ENCODE measurements at places on chromosomes 2 and 18.

DNA sequence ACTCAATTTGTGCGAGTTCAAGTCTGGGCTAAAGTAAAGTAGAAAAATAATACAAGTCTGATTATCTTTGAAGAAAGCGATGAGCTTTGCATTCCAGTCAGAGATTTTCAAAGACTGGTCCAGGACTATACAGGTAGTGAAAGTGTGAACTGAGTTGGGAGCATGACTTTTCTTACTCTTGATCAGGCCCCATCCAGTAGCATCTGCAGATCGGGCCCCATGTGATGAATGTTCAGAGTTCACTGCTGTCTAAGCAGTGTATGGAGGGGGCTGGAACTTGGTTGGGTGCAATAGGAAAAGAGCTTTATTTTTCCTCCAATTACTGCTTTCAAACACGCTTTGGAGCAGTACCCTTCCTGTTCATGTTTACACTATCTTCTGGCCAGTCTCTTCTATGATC lies 747.4 kb upstream of the ID2 start:
- DNase-seq: no peak

- DNase-seq: no peak
Measured at GRCh38 chr2:48849770-48850169, 94.2 kb upstream of the LHCGR start.

DNA sequence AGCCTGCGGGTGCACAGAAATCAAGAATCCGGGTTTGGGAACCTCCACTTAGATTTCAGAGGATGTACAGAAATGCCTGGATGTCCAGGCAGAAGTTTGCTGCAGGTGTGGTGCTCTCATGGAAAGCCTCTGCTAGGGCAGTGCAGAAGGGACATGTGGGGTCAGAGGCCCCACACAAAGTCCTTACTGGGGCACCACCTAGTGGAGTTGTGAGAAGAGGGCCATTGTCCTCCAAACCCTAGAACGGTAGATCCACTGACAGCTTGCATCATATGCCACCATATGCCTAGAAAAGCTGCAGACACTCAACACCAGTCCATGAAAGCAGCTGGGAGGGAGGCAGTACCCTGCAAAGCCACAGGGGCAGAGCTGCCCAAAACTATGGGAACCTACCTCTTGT lies 833.0 kb downstream of the TMEM182 start:
- DNase-seq: no peak

DNA sequence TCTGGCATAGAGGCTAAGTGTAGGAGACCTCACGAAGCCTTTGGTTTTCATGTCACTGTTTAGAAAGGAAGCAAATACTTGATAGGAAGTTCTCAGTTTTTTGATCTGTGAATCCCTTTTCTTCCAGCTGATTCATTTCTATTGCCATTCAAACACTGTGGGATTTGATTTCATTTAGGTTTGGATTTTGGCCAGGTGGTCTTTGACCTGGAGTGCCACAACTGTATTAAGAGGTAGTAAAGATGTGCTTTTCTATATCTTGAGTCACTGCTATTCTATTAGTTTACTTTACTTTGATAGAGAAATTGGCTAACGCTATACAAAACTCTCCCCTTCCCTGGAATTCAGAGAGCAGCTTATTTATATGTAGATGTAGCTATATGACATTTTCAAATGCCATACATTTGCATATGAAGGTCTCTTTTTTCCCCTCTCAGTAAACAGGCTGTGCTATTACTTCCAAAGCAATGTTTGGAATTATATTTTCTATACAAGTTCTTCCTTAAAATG lies 132.4 kb upstream of the CAVIN2 start:
- DNase-seq: no peak

DNA sequence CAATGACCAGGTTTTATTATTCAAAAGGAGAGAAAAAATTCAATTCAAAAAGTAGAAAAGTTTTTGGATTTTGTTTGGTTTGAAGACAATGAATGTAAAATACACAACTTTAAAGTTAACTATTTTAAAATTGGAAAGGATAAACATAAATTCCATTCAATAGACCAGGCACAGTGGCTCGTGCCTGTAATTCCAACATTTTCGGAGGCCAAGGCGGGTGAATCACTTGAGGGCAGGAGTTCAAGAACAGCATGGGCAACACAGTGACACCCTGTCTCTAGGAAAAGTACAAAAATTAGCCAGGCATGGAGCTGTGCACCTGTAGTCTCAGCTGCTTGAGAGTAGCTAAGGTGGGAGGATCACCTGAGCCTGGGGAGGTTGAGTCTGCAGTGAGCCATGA lies 54.7 kb downstream of the SCN9A start:
- DNase-seq: no peak

- no peak for DNase-seq
Measured at GRCh38 chr2:74659462-74659861, 5.4 kb downstream of the SEMA4F start.

- DNase-seq: no peak
Measured at GRCh38 chr18:24543795-24544498, 83.5 kb downstream of the HRH4 start.

- no peak for DNase-seq
Measured at GRCh38 chr2:148594216-148594615, 50.3 kb upstream of the EPC2 start.

DNA sequence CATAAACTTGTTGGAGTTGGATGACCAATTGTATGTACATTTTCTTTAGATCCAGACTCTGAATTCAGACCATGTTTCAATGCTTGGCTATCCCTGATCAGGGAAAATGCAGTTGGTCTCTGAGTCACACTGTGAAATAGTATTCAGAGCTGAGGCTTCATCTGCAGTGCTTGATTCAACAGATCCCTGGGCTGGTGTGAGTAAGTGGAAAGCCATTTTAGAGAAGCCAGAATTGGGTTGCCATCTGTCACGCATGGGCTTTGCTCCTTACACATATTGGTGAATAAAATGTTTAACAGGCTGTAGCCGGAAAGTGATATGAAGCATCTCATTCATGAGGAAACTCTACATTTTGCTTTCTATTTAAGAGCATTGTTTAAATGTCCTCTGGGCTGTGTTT lies 50.0 kb upstream of the ACYP2 start:
- DNase-seq: no peak

- DNase-seq: no peak
Measured at GRCh38 chr2:24831221-24832072, 38.2 kb downstream of the CENPO start.

DNA sequence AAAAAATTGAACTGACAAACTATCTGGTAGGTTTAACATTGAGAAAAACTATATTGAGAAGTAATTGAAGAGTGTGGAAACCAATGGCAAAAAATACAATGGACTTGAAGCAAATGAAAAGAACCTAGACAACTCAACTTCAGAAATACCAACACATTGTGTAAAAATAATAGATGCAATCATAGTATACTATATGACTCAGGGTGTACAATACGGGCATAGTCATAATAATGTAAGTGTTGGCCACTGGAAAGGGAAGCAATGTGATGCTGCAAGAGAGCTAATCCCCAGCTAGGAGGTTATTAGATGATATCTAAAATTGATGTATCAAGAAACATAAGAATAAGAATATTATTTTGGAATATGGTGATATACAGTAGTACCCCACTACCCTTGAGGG lies 45.3 kb downstream of the SMAD7 start:
- no peak for DNase-seq

DNA sequence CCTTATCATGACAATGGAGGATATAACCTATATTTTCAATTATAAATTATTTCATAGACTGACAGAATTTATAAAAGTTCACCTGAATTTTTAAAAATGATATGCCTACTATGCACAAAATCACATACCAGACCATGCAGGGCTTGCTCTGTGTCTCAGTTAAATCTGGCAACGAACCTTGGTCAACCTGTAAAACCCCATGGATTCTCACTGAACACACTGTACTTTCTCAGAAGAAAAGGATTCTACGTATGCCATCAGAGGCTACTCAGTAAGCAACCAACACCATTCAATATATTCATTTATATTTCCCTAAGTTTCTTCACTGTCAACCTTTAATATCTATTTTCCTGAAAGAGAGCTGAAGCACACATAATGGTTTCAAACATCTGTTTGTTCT lies 52.4 kb downstream of the NRXN1 start:
- DNase-seq: no peak

DNA sequence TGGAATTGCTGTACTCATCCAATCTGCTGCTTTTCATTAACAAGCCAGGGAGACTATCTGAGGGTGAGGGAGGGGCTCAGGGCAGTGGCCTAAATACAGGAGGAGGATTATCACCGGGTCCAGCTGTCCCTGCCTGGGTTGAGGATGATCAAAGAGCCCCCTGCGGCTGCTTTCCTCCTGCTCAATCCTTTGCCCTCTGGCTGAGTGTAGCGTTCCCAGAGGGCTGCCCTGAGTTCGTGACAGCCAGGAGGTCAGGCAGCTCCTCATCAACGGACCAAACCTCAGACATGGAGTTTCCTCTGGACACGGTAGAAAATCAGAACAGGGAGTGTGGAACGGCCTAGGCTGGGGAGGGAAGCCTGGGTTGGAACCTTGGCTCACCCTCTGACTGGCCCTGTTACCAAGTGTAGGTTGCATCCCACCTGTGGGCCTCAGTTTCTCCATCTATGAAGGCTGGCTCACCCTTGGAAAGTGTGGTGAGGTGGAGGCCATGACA lies 23.5 kb downstream of the CIB4 start:
- no peak for DNase-seq

- DNase-seq: peak; percentile 52
Measured at GRCh38 chr2:233079473-233079877, 19.3 kb downstream of the INPP5D start.

DNA sequence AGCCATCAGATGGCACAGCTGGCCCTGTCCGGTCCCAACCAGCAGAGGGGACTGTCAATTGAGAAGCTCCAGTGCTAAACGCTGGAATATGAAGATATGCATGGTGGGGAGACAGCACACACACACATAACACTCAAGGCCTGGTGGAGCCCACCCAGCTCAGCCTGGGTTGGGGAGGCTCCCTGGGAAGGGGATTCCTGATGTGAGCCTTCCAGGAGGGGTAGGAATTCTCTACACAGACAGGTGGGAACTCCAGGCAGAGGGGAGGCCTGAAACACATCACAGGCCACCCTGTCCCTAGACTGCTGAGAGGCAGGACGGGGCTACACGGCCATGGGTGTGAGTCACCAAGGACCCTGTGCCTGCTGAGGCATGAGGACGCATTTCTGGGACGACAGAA lies 49.4 kb upstream of the SH3RF3 start:
- DNase-seq: no peak

- DNase-seq: no peak
Measured at GRCh38 chr2:240170354-240170735, 29.9 kb upstream of the OTOS start.

- DNase-seq: no peak
Measured at GRCh38 chr2:184633726-184634125, 35.4 kb downstream of the ZNF804A start.

DNA sequence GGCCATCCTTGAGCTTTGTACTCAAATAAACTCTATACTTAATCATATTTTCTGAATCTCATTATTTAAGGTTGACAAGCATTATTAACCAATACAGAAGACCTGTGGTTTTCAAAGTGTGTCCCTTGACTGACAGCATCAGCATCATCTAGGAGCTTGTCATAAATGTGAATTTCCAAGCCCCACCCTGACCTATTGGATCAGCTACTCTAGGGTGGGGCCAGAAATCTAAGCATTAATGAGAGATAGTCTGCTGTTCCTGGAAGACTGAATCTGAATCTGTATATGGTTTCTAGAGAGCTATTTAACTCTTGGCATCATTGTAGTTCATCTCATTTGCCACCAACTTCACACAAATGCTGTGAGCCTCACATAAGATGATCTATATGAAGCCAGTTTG lies 86.6 kb downstream of the CD8B2 start:
- DNase-seq: no peak

DNA sequence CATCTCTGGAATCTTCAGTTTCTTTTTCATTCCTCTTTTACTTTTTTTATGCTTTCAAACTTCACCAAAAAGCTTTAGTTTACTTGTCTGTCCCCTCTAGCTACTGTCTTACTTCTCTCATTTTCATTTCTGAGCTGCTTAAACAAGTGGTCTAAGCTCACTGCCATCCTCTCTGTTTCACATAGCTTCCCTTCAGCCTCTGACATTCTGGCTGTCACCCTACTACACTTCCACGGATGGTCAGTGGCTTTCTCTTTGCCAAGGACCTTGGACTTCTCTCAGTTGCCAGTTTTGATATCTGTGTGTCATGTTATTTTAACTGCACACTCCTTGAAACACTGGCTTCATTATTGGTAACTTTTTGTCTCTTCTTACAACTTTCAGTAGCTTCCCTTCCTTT lies 176.1 kb downstream of the IKZF2 start:
- DNase-seq: no peak

DNA sequence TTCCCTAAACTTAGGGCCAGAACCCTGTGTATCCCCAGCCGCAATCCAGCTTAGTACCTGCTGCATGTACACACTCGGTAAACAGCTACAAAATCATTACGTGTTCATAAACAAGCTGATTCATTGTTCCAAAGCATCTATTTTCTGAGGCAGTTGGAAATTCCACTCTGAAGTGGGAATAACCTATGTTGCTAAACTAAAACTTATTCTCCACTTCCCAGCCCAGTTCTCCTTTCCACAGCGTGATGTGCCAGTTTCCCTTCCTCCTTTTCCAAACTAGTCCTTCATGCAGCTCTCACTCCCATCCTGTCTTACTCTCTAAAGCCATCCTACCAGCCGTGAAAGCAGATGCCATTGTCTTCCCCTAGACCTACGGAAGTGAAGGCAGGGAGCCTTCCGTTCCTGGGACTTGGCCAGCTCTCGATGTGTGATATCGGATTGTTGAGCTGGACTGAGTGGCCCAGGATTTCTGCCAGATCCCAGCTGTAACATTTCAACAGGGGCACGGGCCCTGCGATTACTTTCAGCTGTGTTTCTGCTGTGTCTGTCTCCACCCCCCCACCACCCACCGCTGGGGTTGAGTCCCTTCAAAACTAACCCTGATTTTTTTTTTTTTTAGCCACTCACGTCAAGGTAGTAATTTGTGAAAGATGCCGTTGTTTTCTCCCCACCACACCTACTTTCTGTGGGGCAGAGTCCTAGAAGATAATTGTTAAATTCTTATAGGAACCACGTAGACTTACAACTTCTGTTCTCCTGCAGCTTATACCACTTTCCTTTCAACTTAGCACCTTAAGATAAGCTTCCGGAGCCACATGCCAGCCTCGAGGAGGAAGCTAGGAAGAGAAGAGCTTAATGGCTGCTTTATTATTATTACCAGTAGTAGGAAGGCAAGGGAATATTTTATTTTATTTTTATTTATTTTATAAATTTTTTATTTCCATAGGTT lies 100.9 kb downstream of the CRIM1 start:
- DNase-seq: no peak
